ENCODE measurements at places on chromosomes 12 and 14.

- DNase-seq, result no peak
Observed at GRCh38 chr14:61145034-61145902, 135.9 kb downstream of the TMEM30B start.

- no peak for DNase-seq
Observed at GRCh38 chr14:81222126-81222525, 1.4 kb upstream of the GTF2A1 start.

GRCh38 chr12:91240386-91241095 lies 57.9 kb upstream of the DCN start:
- DNase-seq, result no peak

GRCh38 chr12:104582739-104583138 lies 126.0 kb downstream of the CHST11 start:
- DNase-seq, result no peak

- no peak for DNase-seq
Observed at GRCh38 chr12:124608450-124608870, 41.0 kb upstream of the NCOR2 start.

DNA sequence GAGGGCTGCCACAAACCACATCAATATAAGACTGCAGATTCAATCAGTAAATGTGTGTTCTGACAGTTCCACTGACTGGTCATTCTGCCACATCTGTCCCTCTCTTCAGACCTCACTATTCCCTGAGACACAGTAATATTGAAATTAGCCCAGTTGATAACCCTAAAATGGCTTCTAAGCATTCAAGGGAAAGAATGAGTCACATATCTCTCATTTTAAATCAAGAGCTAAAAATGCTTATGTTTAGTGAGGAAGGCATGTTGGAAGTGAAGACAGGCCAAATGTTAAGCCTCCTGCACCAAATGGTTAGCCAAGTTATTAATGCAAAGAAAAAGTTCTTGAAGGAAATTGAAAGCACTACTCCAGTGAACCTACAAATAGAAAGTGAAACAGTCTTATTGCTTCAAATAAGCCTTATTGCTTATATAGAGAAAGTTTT lies 24.5 kb upstream of the KIF21A start:
- DNase-seq, result no peak

- no peak for DNase-seq
Observed at GRCh38 chr12:90859591-90859990, 95.4 kb downstream of the CCER1 start.

- DNase-seq, result no peak
Observed at GRCh38 chr12:94158666-94159065, 10.3 kb downstream of the PLXNC1 start.

- DNase-seq, result no peak
Observed at GRCh38 chr12:112892856-112893255, 13.9 kb upstream of the OAS1 start.

- no peak for DNase-seq
Observed at GRCh38 chr12:98137278-98137677, 378.1 kb upstream of the TMPO start.

DNA sequence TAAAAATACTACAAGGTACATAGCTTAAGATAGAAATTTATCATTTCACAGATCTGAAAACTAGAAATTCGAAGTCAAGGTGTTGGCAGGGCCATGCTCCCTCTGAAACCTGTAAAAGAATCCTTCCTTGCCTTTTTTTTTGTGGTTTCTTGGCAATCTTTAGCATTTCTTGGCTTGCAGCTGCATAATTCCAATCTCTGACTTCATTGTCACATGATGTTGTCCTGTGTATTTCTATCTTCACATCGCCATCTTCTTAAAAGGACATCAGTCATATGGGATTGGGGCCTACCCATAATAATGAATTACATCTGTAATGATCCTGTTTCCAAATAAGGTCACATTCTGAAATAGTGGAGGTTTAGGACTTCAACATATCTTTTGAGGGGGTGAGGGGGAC lies 250.4 kb downstream of the TMTC2 start:
- DNase-seq, result no peak

DNA sequence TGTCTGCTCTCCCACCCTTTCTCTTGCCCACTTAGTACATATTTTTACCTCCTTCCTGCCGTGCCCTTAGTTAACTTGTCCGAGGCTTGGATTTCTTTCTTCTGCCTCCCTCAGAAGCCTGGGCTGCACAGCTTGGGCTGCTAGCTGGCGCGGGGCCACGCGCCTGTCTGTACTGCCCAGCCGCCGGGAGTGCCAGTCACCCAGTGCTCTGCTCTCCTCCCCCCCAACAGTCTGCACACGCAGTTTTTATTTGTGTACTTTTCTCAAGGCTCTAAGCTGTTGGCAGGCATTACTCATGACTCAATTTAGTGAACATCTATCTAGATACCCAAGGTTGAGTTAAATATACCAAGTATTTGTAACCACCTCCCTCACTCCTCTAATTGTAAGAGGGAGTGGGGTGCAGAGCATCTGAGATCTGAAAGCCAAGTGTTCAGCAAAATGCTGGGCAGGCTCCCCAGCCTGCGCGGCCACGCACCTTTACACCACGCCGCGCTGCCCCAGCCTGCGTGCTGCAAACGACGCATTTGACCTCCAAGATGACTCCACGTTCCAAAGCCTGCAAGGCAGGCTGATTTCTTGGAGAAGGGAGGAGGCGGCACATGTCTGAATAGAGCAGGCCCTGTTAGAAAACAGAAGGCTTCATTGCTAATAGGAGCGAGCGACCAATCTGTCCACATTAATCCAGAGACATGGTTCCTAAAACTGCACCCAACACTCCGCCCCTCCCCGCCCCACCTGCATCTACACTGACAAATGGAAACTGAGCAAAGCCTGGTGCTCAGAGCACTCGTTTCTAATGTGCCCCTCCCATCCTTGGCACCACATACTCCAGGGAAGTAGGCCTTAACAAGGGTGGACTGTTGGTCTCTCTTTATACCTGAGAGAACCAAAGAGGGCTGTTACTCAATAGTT lies 18.2 kb upstream of the CACNA2D4 start:
- no peak for DNase-seq

DNA sequence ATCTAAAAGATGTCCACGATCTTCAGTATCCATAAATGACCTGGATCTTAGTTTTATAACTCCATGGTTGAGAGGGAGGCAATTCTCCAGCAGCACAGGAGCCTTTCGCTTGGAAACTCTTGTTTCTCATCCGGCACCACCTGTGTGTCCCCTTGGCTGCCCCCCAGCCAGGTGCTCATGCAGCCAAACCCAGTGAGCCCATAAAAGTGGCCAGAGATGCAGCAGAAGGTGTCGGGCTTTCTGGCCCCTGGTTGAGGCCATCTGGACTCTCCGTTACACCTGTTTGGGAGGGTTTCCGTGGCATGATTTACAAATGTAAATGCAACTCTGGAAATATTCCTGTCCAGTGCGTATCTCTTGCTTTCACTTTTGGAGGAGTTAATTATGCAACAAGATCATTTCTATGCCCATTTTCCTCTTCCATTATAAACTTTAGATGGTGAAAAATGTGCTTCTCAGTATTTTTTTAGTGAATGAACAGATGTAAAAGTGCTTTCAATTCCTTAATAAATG lies 291.1 kb downstream of the DIO2 start:
- no peak for DNase-seq

DNA sequence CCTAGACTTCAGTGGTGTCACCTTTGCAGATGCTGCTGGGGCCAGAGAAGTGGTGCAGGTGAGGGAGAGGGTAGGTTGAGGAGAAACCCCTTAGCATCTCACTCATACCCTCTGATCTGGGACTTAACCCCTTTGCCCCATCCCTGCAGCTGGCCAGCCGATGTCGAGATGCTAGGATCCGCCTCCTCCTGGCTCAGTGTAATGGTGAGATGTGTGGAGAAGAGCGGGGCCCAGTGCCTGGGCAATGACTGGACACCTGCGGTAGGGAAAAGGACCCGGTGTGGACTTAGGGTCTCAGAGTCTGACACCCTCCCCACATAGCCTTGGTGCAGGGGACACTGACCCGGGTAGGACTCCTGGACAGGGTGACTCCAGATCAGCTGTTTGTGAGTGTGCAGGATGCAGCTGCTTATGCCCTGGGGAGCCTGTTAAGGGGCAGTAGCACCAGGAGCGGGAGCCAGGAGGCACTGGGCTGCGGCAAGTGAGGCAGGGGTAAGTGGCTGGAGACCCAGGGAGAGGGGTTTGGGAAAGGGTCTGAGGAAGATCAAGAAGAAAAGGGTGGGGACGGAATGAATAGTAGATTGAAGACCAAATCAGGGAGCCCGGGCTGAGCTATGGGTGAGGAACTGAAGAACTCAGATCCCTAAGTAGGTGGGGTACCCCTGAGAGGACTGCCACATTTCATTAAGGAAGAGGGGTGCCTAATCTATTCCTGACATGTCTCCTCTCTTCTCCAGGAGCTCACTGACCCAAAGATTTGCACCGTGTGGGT lies 7.6 kb downstream of the B4GALNT1 start:
- DNase-seq, result no peak

DNA sequence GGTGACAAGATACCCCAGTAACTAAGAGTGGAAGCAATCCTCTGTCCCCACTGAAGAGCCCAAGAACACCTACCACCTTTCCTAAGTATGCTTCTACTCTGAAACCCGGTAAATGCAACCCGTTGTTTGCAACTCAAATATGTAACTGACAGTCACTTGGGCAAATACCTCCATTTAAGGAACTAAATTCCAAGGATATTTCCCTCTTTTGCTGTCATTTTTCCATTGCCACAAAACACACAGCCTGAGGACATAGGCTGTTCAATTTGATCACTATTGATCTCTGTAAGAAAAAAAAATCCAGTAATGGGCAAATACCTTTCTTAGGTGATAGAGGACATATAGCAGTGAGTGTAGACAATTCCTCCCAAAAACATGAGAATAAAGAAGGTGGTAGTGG lies 6.6 kb upstream of the PHLDA1 start:
- no peak for DNase-seq

GRCh38 chr14:89256951-89257350 lies 160.1 kb downstream of the FOXN3 start:
- no peak for DNase-seq

DNA sequence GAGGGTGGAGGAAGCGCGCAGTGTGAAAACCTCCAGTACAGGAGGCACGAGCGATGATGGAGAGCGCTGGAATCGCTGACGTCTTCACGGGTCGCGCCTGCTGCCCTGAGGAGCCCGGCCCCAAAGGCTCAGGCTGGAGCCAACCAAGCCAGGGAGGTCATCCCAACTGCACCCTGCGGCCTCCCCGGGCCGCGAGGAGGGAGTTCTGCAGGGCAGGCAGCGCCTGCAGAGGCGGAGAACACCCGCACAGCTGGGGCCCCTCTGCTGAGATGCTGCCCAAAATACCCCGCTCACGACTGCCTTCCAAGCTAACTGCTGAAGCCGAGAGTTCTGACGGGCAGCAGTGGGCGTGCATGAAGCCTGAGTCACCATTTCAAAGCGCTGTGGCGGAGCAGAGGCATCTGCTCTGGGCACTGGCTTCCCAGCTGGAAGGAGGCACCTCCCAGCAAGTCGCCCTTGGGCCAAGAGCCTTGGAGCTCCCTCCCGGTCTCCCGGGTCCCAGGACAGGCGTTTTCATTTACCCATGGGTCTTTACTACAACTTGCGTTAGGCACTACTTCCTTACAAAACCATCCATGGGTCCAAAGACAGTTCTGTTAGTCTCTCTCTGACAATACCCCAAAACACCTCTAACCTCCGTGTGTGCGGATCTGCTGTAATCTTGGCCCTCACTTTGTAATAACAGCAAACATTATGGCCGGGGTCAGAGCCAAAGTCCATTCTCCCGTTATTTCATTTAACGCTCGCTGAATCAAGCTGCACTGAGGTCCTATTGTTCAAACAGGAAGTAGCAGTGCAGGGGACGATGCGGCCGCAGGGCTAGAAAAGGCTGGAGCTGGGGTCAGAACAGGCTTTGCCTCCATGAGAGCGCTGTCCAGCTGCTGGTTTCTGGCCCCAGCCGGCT lies 60.1 kb upstream of the RIMBP2 start:
- peak; percentile 39 for DNase-seq

DNA sequence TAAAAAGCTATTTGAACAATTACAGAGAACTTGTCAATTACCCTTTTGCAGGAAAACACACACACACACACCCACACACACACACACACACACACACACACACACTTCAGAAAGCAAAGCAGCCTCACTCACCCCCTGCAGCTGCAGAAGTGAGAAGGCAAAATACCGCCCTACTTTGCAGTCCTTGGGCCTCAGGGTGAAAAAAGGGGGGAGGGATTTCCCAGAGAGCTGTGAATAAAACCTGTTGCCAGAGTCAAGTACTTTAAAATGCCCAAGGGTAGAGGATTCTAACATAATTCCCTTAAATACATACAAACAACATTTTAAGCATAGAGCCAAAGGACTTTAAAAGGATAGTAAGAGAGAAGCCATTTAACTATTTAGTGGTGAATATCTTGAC lies 285.9 kb downstream of the MDGA2 start:
- no peak for DNase-seq

- DNase-seq, result no peak
Observed at GRCh38 chr14:51129130-51129529, 34.2 kb upstream of the TRIM9 start.

- no peak for DNase-seq
Observed at GRCh38 chr12:19515179-19515578, 75.9 kb downstream of the AEBP2 start.

DNA sequence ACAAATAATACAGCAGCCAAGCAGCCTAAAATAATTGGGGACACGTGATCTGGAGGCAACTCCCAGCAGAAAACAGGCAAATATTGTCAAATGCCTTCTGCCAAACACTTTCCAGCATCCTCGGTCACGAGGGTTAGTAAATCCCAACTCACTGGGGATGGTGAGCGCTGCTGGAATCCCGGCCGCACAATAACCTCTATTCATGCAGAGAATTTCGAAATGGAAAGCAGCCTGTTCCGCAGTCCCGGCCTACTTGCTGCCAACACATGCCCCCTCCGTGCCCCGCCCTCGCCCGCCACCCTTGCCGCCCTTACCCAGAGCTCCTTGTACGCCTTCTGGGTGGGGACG lies 62.2 kb downstream of the RFX4 start:
- DNase-seq, result no peak

DNA sequence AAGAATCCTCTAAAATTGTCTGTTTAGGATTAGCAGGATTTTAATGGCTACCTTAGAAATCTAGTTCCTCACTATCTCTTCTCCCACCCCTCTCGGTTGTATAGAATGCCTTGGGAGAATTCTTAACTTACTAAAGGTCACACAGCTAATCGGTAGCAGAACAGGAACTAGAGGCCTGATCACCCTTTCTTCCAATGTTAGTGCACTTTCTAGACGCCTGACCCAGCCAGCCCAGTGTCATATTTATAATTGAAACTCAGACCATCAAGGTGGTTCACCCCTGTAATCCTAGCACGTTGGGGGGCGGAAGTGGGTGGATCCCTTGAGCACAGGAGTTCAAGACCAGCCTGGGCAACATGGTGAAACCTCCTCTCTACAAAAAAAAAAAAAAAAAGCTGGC lies 1.7 kb downstream of the TIGAR start:
- DNase-seq, result no peak

DNA sequence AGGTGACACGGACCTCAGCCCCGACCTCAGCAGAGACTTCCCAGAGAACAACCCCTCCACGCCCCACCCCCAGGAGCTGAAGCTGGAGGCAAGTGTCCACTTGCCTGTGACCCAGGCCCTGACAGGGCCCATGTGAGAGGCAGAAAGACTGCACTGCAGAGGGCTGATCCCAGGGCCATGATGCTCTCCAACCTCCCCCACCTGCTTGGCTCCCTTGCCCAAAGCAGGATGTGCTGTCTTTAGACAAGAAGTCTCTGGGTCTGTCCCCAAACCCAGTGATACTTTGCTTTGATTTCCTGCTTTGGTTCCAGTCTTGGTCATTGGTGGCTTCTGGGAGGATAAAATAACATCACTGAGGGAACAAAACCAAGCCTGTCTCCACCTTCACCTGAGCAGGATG lies 59.4 kb downstream of the BCL11B start:
- no peak for DNase-seq

- DNase-seq, result peak; percentile 39
Observed at GRCh38 chr14:58637391-58638230, at the start of gene DACT1. TSS of gene DACT1 (plus strand) at chr14:58637962. CDS start at chr14:58638203, 241 bp downstream.

Measured in activated CD4-positive, alpha-beta T cell treated with anti-CD3 and anti-CD28 coated beads, Interleukin-2, amount 50 U/mL, for 1 hour (primary cell).